ENCODE measurements at places on chromosomes 1 and 21.

GRCh38 chr1:21622466-21623315, 46.5 kb downstream of the RAP1GAP start:
- DNase-seq, result peak; percentile 98

- no peak for DNase-seq
Measured at GRCh38 chr1:87230501-87230900, 98.2 kb upstream of the LMO4 start.

- DNase-seq, result no peak
Measured at GRCh38 chr21:35658242-35658641, 402.1 kb downstream of the SETD4 start.

DNA sequence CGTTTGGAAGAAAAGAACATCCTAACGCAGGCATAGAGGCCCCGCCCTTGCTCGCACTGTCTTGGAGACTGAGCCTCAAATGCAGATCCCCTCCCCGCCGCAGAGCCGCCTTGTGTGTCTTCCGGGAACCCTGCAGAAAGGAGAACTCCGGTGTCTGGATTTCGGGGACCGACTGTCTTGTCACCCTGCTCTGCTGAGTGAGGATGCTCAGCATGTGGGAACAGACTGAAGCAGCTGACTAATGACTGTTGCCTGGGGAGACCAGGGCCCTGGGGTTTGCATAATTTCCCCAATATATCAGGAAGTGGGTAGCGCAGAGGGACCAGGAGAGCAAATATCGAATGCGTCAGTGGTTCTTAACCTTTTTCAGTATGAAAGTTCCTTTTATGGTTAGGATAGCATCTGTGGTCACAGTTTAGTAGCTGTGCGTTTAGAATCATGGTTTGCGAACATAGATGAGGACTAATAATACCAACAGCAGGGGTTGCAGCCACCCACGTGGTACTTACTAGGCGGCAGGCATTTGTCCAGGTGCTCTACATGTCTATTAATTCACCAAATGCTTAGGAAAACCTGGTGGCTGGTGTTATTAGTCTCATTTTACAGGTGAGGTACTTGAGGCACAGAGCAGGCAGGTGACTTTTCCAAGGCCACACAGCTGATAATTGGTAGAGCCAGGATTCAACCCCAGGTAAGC, 14.3 kb downstream of the GPR137B start:
- DNase-seq, result no peak

DNA sequence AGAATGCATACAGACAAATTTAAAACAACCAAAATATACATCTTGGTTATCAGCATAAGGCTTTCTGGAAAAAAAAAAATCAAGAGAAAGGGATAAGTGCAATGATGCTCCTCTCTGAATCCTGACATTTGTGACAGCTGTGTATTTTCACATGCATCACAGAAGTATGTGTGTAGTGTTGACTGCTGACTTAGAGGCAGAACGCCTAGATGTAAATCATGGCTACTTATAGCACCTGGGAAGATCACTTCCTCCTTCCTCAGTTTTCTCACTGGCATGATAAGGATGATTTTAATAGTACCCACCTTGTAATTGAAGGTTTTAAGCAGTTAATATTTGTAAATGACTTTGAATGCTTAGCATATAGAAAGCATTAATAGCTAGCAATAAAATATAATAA, 112.5 kb downstream of the MRPL39 start:
- DNase-seq, result no peak

GRCh38 chr1:17630048-17630830, 90.7 kb downstream of the ARHGEF10L start:
- no peak for DNase-seq

GRCh38 chr1:228108055-228108690, 926 bp downstream of the MRPL55 start:
- DNase-seq, result no peak

- DNase-seq, result no peak
Measured at GRCh38 chr1:203128716-203129500, 1.4 kb downstream of the ADORA1 start.

GRCh38 chr21:42237577-42237976, 18.6 kb downstream of the ABCG1 start:
- no peak for DNase-seq

GRCh38 chr1:43237121-43237520, 32.7 kb upstream of the TMEM125 start:
- DNase-seq, result no peak

DNA sequence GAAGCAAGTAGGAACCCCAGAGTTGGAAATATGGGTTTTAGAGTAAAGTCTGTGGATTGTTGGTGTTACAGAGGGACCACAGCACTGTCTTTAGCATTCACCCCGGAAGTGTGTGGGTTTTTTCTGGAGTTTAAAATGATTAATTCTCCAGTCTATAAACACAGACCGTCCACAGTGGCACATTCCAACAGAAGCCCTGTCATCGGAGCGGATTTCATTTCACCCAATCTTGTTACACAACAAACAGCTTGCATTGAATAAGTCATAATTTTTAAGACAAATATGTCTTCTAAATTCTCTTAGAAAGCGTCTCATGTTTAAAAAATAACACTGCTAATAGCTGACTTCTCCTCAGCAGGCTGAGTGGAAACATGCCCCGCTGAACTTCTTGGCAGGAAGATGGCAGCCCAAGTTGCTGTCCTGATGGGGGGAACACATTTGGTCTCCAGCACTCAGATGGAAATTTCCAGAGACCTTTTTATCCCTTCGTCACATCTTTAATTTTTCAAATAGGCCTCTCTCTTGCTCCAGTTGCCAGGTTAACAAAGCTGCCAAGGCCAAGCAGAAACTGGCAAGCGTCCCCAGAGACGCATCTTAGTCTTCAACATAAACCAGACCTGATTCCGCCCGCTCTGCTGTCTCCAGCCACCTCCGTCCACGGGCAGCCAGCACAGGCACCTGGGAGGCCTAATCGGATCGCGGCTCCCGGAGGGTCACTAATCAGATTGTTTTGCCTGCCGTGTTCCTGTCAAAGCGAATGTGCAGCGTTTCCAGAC, 28.8 kb upstream of the SLC19A1 start:
- DNase-seq, result no peak

- DNase-seq, result peak; percentile 31
Measured at GRCh38 chr21:15520811-15521643, 208.8 kb upstream of the USP25 start.

DNA sequence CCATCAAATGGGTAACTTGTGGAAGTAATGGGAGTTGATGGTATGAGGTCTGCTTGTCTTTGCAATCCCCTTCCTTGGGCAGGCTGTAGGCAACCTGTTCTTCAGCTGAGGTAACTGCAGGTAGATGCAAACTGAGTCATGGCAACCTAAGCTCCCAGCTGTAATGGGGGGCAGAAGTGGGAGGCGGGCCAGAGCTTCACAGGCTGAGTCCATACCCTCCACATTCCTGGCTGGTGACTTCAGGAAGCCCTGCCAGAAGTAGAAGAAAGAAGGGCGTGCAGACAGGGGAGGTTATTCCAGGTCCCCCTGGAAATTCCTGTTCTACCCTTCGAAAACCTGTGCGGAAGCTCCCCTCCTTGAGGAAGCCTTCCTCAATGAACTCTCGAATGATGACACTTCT, 44.9 kb downstream of the ARHGEF11 start:
- DNase-seq, result no peak
